Fibroblast of pulmonary artery (primary cell): ENCODE measurements at places on chromosomes 1 and 21.

DNA sequence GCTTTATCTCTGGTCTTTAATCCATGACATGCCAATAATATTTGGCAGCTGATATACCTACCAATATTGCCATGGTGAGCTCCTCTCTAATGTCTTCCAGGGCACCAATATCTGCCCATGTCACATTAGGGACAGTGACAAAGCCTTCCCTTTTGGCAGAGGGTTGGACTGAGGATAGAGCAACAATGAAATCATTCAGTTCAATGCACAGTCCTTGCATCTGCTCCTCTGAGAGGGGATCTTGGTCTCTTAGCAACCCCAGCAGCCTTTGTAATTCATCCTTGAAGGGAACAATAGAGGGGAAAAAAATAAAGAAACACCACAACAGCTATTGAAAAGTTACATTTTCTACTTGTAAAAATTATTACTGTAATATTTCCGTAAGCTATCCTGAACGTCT lies 42.3 kb downstream of the NVL start:
- no peak for DNase-seq

GRCh38 chr1:180167721-180168467 lies 13.2 kb downstream of the QSOX1 start:
- DNase-seq: no peak

GRCh38 chr1:25875154-25875855 lies at the start of gene PAQR7:
TSS of gene PAQR7 (minus strand) at chr1:25875708. CDS start at chr1:25863839, 11,869 bp downstream.
- DNase-seq: peak; percentile 67

DNA sequence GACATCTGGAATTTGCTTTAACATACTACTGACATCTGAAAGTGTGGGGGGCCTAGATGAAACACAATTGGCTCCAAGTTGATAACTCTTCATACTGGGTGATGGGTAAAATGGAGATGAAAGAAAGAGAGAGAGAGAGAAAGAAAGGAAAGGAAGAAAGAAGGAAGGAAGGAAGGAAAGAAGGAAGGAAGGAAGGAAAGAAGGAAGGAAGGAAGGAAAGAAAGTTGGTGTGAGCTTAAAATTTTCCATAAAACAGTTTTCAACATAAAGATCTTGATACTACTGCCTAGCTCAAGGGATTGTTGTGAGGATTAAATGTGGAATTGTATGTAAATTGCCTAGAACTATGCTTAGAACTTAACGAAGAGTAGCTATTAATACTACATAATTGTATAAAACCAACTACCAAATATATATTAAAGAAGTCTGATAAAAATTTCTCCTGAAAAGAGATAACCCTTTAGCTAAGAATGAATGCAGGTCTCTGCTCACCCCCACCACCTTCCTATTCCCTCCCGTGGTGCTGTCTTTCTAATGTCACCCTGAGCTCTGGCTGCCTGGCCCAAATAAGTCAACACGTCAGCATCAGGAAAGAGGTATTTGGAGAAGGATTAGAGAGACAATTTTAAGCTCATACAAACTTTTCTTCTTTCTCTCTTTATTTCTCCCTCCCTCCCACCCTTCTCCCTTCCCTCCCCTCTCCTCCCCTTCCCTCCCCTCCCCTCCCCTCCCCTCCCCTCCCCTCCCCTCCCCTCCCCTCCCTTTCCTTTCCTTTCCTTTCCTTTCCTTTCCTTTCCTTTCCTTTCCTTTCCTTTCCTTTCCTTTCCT lies 89.3 kb upstream of the SGIP1 start:
- no peak for DNase-seq

- DNase-seq: peak; percentile 74
Measured at GRCh38 chr1:12618965-12619791, 1.2 kb upstream of the DHRS3 start.

GRCh38 chr21:36535618-36536241 lies 55.8 kb upstream of the CLDN14 start:
- no peak for DNase-seq

GRCh38 chr1:18549906-18550305 lies 69.2 kb downstream of the KLHDC7A start:
- DNase-seq: no peak

GRCh38 chr1:224492632-224493031 lies 58.0 kb upstream of the WDR26 start:
- DNase-seq: no peak

- DNase-seq: no peak
Measured at GRCh38 chr1:191034132-191034531, 556.5 kb upstream of the BRINP3 start.

GRCh38 chr1:109620841-109621286 lies 1.2 kb downstream of the AMPD2 start:
- DNase-seq: peak; percentile 96

DNA sequence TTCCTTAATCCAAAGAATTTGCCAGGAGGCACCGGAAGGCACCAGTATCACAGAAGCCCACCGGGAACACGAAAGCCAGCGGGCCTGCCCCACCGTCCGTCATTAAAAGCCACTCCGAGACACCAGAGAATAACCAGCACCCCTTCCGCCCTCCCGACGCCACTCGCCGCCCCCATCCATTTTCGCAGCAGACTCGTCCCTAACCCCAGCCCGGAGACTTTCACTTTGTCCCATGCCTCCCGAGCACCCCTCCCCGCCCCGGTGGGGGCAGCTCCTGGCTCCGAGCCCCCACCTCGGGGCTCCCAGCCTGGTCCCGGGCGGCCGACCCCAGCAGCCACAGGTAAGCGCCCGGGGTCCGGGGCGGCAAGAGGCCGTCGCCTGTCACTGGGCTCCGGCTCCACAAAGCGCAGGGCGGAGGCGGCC lies 105.4 kb downstream of the SLC45A1 start:
- no peak for DNase-seq

DNA sequence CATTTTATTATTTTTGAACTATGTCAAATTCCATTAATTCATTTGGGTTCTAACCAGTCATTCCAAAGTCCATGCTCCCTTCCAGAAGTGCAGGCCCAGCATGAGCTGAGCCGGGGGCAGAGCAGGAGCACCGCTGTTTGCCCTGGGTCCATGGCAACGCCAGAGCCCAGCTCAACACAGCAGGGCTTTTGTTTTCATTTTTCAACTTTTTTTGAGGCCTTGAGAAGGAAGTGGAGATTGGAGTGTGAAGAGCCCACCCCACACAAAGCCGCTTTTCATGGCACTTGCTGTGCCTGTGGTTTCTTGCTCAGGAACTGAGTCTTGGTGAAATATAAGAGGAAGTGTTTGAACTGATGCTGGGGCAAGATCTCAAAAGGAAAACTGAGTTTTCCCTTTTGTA lies 13.2 kb upstream of the PRMT2 start:
- DNase-seq: no peak

GRCh38 chr1:117967477-117967876 lies 37.9 kb downstream of the WDR3 start:
- peak; percentile 62 for DNase-seq

- DNase-seq: no peak
Measured at GRCh38 chr1:118918230-118918939, 69.8 kb downstream of the TBX15 start.

- DNase-seq: no peak
Measured at GRCh38 chr1:18118078-18118477, 10.5 kb downstream of the IGSF21 start.

- no peak for DNase-seq
Measured at GRCh38 chr1:6585081-6585722, 5.4 kb downstream of the ZBTB48 start.

DNA sequence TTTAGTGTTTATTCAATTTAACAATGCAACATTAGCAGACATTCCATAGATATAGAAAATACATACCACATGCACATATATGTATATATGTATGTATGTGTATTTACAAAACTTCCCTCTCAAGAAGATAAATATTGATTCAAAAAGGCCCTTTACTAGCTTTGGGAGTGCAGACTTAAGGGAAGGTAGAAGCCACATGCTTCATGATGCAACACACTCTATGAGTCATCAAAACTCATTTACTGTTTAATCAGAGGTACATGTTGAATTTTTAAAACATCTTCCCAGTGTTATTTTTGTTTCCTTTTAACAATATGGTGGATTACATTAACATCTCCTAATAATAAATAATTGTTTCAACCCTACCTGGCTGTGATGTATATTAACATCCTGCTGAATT lies 61.4 kb upstream of the KIRREL1 start:
- DNase-seq: peak; percentile 54

GRCh38 chr1:203671047-203671446 lies 44.4 kb downstream of the ATP2B4 start:
- no peak for DNase-seq

DNA sequence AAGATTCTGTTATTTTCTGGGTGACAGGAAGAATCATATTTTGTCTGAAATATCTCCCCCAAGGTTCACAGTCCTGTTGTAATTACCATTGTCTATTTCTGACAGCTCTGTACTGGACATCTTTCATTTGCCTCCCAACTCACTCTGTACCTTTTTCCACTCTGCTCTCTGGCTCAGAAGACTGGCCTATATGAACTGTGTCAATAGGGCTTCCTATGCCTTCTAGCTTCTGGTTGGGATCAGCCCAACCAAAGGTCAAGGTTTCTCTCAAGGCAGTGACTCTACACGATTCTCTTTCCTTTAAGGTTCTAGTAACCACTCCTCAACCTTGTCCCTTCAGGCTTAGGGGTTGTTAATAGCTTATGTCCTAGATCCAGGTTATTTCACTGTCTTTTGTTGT lies 17.5 kb downstream of the KLHL12 start:
- DNase-seq: no peak

GRCh38 chr1:174194461-174194860 lies 35.1 kb downstream of the RABGAP1L start:
- DNase-seq: no peak

DNA sequence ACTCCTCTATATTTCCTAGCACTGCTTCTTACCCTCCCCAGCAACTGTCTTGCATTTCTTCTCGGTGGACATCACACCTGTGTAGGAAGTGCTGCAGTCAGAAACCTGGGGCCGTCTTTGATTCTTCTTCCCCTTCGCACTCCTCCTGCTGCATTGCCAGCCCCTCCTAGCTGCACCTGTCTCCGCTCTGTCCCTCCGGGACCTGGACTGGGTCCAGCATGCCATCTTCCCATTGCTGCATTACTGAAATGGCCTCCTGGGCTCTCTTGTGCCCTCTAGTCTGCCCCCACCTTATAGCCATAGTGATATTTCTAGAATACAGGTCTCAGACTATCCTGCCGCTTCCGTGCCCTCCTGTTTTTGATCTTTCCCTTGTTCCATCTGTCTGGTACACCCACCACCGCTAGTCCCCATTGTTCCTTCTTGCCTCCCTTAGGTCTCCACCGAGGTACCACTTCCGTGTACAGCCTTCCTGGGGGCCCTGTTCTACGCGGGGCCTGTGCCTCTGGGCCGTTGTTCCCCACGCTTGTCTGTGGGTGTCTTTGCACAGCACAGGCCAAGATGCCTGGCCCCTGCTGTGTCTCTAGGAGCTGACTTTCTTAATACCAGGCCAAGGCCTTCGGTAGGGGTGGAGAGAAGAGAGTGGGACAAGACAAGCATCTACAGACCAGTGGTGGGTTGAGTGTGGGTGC lies 107.6 kb downstream of the GALNT2 start:
- no peak for DNase-seq

DNA sequence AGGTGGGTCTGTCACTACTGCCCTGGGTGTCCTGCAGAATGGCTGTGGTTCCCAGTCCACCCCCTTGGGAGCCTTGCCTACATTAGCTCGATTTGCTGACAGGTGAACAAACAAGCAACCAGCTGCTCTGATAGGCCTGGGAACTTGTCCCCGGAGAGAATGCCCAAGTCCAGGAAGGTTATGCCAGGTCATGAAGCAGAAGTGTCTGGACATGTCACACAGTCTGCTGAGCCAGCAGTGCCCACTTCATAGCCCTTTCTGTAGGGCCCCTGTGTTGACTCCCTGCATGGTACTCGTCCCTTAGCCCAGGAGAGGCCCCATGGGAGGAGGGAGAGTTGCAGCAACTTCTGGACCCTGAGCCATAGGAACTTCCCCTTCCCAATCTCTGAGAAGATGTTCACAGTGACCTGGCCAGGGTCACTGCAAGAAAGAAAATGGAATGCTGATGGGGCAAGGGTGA lies 31.0 kb downstream of the UCK2 start:
- DNase-seq: no peak

DNA sequence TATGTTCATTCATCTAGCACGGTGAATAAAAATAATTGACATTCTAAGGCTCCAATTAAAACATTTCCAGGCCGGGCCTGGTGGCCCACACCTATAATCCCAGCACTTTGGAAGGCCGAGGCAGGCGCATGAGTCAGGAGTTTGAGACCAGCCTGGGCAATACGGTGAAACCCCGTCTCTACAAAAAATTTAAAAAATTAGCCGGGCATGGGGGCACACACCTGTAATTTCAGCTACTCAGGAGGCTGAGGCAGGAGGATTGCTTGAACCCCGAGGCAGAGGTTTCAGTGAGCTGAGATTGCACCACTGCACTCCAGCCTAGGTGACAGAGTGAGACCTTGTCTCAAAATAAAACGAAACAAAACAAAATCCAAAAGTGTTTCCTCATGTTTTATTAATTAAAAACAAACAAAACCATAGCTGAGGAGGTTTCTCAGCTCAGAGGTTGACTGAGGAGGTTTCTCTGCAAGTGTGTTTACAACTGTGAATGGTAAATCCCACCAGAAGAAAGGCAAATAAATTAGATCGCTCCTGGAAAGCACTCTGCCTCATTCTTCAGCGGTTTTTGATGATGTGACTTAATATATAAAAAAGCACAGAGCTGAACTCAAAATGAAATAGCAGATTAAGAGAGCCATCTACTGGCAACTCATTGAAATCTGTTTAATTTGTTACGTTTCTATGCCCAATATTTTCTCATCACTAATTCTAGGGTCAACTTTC lies 37.7 kb upstream of the ATG4C start:
- peak; percentile 75 for DNase-seq

- DNase-seq: no peak
Measured at GRCh38 chr21:45006536-45007095, 66.8 kb downstream of the SLX9 start.

GRCh38 chr1:221740993-221741702 lies 741 bp downstream of the DUSP10 start:
- DNase-seq: peak; percentile 24

DNA sequence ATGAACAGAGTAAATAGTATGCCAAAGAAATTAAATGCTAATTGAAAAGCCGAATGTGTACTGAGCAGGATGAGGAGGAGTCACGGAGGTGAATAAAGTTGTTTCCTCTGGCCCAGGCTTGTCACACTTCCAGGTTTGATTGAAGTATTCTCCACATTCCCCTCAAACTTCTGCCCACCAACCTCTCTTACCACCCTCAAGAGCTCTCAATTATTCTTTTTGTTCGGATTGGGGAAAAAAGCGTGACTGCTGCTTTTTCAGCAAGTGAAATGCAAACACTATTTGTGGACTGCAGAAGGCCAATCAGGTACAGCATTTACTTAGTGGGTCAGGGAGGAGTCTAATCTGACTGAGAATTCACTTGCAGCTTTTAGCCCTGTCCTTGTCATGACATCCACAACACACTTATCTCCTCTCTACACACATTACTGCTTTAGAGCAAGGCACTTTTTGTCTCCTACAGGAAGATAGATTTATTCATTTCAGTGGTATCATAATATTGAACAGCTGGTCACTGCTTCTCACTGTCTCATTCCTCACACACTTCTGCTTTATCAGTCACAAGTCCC lies 375.6 kb upstream of the PRMT6 start:
- no peak for DNase-seq

DNA sequence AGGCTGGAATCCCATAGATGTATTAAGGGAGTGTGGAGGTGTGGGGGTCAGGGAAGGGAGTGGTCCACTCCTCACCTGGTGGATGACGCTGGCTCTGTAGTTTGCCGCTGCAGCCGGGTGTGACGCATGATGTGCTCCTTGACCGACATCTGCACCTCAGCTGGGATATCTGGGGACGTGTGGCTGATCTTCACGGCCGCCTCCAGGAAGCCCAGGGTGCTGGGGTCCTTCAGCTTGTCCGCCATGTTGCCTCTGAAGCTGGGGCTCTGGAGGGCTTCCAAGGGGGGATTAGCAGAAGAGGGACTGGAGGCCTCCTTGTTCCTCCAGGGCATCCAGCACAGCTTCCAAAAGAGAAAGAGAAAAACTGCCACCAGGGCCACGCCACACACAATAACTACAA lies 14.1 kb downstream of the SYT6 start:
- no peak for DNase-seq
